Stimulated activated CD8-positive, alpha-beta memory T cell treated with anti-CD3 and anti-CD28 coated beads, Interleukin-15, amount 100 ng/mL, for 1 hour (primary cell): ENCODE measurements at places on chromosomes 3 and 15.
A peak's percentile ranks its signal among the peaks of the same experiment; 100 is the strongest.

DNA sequence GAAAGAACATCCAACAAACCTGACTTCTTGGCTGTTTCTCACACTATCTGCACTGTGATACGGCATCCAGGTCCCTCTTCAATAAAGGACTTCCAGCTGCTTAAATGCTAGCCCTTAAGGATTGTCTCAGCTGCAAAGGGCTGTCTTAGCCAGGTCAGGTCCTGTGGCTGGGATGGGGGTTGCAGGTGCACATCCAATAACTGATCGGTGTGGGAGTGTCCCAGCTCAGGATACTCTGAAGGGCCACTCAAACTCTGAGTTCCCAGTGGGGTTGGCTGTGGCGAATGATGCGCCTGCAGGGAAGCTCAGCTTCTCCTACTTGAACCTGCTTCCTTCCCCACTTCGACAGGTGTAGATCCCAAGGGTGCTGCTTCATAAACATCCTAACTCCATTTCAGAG is 74.6 kb upstream of the FGF12 start:
- DNase-seq: no peak

- DNase-seq: no peak
Observed at GRCh38 chr3:177802151-177802900, 605.0 kb upstream of the TBL1XR1 start.

DNA sequence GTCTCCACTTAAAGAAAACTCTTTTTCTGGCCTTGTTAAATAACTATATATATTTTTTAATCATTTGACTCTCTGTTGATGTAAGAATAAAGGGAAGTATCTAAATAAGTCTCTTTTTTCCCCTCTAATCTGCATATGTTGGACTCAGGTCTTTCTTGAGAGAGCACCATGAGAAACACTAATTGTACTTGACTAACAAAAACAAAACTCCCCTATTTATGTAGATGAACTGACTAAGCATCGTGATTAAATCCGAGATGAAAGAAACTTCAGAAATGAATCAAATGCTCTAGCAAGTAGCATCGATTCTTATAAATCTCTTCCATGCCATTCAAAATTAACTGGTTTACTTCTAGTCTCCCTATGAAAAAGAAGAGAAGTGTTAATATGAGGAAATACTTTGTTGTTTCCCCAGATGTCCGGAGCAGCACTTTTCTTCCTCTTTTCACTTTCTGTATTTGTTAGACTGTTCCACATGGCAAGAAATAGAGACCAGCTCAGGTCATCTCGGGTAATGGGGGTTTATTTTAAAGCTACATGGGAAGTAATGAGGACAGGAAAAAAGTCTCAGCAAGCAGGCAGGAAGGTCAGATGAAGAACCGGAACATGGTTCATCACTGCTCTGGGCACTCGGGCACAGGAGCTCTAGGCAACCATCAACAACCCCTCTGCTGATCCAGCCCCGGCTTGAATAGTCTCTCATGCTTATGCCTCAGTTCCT is 288.3 kb downstream of the CNTN6 start:
- no peak for DNase-seq

GRCh38 chr3:54705730-54706129 is 222.1 kb downstream of the LRTM1 start:
- no peak for DNase-seq

DNA sequence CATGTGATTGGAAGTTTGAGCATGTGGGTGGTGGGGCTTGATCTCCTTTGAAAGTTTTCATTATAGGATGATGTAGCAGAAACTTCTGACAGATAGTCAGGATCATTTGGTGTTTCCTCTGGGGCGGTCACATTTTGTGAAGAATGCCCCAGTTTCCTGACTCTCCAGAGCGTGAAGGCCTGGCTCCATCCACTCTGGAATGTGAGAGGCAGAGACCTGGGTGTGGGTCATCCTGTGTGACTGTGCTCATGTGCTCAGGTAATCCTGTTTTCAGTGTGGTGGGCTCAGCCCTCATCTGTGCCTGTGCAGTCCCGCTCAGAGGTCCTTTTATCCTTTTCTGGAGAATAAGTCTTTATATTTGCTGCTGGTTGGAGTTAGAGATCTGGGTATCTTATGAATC is 81.0 kb downstream of the RGMA start:
- no peak for DNase-seq

GRCh38 chr3:52897130-52898122 is at the start of gene STIMATE:
Gene STIMATE, minus strand, starts transcription at chr3:52897548. Its CDS starts 98 bp downstream, at chr3:52897450.
- DNase-seq: peak; percentile 65

DNA sequence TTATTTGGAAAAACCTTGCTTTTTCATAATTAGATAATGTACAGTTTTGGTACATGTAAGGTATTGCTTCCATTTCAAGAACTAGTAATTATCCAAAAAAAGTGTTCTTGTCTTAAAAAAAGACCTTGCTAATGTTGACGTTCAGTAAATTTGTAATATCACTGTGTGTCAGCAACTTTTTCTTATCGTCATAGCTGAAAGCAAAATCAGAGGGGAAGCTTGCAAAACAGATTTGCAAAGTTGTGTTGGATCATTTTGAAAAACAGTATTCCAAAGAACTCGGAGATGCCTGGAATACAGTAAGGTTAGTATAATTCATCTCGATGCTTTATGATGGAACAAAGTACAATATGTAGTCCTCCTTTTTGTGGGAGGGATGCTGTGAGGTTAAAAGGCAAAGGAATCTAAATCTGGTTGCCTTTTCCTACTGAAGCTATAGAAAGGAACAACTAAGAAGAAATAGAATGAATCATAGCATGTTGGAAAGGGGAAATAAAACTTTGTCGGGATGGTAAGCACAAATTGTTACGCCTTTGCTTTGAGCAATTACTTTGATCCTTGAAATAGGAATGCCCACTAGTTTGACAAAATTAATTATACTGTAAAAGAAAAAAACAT is 1.5 kb downstream of the NSUN3 start:
- no peak for DNase-seq

GRCh38 chr3:194272221-194272620 is 78.9 kb downstream of the CPN2 start:
- no peak for DNase-seq

DNA sequence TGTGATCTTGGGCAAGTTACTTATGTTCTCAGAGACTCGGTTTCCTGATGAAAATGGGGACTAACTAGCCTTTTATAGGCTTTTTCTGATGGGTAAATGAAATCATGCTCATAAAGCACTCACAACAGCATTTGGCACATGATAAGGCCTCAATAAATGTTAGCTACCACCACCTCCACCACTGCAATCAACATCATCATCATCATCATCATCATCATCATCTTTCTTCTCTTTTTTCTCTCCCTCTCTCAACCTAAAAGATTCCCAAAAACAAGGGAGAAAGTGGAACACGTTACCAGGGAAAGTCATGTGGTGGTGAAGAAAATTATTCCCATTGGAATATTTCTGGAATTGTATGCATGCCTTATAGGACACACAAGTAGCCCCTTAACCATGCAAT is 33.6 kb upstream of the FEZF2 start:
- DNase-seq: no peak

DNA sequence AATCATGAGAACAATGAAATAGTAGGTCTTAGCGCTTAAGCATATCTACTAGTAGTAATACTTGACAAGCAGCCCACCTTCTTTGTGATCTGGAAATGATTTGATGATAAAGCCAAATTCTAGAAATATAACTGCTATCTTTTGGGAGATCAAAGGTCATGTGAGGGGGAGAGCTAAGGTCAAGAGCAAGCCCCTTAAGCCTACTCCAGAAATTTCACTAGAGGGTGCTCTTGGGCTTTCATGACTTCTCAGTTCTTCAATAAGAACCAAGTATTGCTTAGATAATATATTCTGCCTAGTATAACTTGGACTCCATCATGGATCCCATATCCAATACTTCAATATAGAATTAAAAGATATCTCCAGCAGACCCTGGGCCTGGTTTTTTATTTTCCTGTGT is 319.6 kb downstream of the ZBTB20 start:
- DNase-seq: no peak

DNA sequence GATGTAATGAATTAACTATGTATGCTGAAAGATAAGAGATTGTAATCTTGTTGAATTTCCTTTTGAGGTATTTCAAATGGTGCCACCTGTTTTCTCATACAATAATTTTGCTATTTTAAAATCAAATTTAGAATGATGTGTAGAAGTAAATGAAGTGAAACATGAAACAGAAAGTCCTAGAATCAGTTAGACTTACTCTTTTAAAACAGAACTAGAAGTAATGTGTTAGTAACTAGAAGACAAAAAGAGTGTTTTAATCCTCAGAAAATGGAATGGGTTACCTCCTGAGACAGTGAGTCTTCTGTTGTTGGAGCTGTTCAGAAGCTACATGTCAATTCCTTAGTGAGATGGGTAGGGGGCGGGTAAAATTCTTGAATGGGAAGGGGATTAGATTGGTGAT is 8.1 kb upstream of the MAP2K5 start:
- no peak for DNase-seq

GRCh38 chr3:186178412-186178811 is 69.5 kb upstream of the ETV5 start:
- DNase-seq: no peak

- DNase-seq: no peak
Observed at GRCh38 chr3:12643010-12643380, 20.9 kb downstream of the RAF1 start.

DNA sequence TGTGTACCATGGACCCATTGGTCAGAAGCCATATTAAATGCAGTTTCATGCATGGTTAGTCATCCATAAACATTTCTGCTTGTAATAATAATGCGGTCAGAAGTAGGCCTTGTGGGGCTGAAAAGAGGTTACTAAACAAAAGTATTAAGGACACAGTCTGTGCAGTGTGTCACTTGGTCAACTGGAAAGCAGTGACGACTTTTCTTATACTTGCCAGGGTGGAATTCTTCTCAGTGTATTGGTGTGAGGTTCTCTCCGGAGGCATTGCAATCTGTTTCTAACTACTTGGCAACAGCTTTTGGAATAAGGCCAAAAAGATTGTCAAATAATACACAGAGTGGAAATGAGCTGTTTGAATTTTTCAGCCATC is 46.8 kb downstream of the CHL1 start:
- DNase-seq: no peak

GRCh38 chr15:42152921-42153698 is 3.3 kb downstream of the PLA2G4F start:
- no peak for DNase-seq
